Type B pancreatic cell (in vitro differentiated cells): ENCODE measurements at places on chromosomes 13 and 19.
A peak's percentile ranks its signal among the peaks of the same experiment; 100 is the strongest.

GRCh38 chr19:15869873-15870272 is 28.0 kb downstream of the CYP4F2 start:
- H3K27me3 ChIP-seq, result no peaks in the 10 kb centered on the region
- no peak for DNase-seq
- H3K27ac ChIP-seq, result no peak overlapping the region

GRCh38 chr19:55471266-55471665 is 5.2 kb upstream of the ZNF628 start:
- H3K4me3 ChIP-seq, result no peak overlapping the region
- no peak for DNase-seq
- H3K27ac ChIP-seq, result no peak overlapping the region
- peaks cover 7% of the 10 kb centered on the region for H3K27me3 ChIP-seq
- H3K4me1 ChIP-seq, result peaks cover 6% of the 10 kb centered on the region
- no peaks in the 10 kb centered on the region for H3K36me3 ChIP-seq

GRCh38 chr13:40377783-40378182 is 288.7 kb downstream of the FOXO1 start:
- no peak for DNase-seq
- no peak overlapping the region for H3K27ac ChIP-seq
- no peaks in the 10 kb centered on the region for H3K36me3 ChIP-seq
- peaks cover 6% of the 10 kb centered on the region for H3K27me3 ChIP-seq

DNA sequence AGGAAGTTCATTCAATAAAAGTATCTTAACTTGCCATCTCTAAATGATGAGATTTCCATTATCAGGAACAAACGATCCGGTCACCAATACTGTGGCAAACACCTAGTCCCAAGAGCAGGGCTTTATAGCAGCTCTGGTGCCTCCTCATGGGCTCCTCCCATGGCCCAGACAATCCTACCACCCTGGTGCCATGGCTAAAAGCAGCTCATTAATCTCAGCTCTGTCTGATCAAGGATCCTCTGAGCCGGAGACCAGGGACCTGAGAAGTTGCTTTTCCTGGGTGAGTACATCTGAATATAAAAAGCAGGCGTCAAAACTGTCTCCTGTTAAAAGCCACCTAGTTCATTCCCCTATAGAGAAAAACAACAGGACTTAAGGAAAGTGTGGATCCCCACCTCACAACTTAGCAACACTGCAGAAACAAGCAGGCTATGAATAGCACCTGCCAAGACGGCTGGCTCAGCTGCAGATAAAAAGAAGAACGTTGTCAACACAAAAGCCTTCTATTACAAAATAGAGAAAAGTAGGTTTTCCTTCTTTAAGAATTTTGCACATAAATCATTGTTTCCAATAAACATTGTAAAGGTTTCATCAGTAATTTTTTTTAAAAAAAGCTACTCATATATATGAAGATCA is 30.3 kb downstream of the TSHZ3 start:
- H3K36me3 ChIP-seq, result peaks cover 5% of the 10 kb centered on the region
- H3K4me3 ChIP-seq, result no peak overlapping the region
- DNase-seq, result peak; percentile 36
- H3K27ac ChIP-seq, result no peak overlapping the region
- H3K27me3 ChIP-seq, result peaks cover 58% of the 10 kb centered on the region
- peaks cover 49% of the 10 kb centered on the region for H3K4me1 ChIP-seq

GRCh38 chr19:39212375-39212742 is 8.3 kb upstream of the SYCN start:
- DNase-seq, result no peak
- H3K27ac ChIP-seq, result no peak overlapping the region
- no peaks in the 10 kb centered on the region for H3K4me1 ChIP-seq
- H3K4me3 ChIP-seq, result no peak overlapping the region
- peaks cover 25% of the 10 kb centered on the region for H3K27me3 ChIP-seq

DNA sequence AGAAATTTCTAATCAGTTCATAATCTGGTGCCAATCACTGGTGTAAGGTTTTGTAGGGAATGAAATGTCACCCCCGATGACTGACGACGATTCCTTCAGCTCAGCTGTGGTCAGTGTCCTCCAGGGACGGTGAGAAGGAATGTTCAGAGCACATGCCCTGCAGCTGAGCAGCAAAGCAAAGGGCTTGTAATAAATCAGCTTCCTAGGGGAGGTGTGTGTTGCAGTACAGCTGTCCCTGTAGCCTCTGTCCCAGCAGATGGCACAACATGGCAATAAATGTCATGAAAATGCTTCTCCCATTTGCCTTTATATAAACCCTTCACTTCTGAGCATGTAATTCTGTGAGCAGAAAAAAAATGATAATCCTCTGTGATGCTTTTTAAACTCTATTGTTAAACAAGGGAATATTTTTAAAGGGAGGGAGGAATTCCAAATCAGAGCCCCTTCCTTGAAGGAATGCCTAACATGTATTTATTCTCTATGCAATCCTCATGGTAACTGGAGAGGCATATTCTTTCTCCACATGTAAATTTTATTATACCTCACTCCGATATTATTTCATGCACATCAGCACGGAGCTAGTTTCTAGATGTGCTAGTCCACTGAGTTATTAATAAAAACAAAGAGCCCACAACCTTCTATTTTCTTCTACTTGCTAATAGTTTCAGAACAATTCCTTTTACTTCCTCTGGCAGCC is 102.5 kb downstream of the FAM216B start:
- peaks cover 7% of the 10 kb centered on the region for H3K27me3 ChIP-seq
- peak overlapping the region; percentile 58 for H3K4me3 ChIP-seq
- H3K27ac ChIP-seq, result no peak overlapping the region
- no peak for DNase-seq

GRCh38 chr19:18861235-18861634 is 29.5 kb downstream of the UPF1 start:
- no peak overlapping the region for H3K4me3 ChIP-seq
- no peaks in the 10 kb centered on the region for H3K27me3 ChIP-seq
- DNase-seq, result no peak
- H3K36me3 ChIP-seq, result no peaks in the 10 kb centered on the region
- no peaks in the 10 kb centered on the region for H3K4me1 ChIP-seq
- no peak overlapping the region for H3K27ac ChIP-seq

GRCh38 chr13:28991764-28992163 is 171.6 kb downstream of the MTUS2 start:
- H3K27ac ChIP-seq, result no peak overlapping the region
- H3K4me1 ChIP-seq, result no peaks in the 10 kb centered on the region
- peaks cover 3% of the 10 kb centered on the region for H3K27me3 ChIP-seq
- H3K36me3 ChIP-seq, result no peaks in the 10 kb centered on the region
